Inflammatory macrophage treated with lipopolysaccharide for 4 hours (primary cell): ENCODE measurements at places on chromosomes 4 and X.
A peak's percentile ranks its signal among the peaks of the same experiment; 100 is the strongest.

GRCh38 chr4:81675791-81676393 is 204.2 kb upstream of the RASGEF1B start:
- no peak for DNase-seq

DNA sequence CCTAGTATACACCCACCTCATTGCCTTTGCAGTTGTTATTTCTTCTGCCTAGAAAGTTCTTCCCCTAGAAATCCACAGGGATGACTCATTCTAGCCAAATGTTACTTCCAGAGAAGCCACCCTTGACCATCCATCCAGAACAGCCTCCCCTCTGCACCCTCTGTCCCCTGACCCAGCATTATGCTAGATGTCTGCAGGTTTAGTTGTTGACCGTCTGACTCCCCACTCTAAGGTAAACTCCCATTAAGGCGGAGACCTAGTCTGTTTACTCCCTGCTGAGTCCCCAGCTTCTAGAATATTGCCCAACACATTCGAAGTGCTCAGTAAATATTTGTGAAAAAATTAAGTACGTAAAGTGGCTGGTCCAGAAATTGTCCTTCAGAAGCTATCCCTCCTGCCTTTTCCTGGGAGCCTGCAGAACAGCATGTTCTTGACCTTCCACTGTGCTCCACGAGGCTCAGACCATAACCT is 11.0 kb downstream of the SRD5A3 start:
- DNase-seq = no peak

GRCh38 chrX:31012509-31013025 is 59.3 kb downstream of the FTHL17 start:
- DNase-seq = no peak

DNA sequence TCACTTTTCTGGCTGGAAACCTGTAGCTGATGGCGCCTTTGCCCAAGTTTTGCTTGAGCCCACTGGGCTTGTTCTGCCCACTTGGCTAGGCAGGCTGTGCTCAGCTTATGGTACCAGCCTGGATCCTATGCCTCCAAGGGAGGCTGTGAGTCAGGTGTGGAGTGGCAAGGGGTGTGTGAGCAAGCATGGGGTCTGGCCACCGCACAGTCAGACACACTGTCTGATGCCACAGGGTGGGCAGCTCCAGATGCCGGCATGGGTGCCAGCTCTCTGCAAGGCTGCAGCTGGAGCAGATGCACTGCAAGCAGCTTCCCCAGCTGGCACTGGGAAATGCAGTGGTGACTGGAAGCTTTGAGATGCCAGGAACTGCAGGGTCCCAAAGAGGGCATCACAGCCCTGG is 16.3 kb upstream of the GIMD1 start:
- no peak for DNase-seq

DNA sequence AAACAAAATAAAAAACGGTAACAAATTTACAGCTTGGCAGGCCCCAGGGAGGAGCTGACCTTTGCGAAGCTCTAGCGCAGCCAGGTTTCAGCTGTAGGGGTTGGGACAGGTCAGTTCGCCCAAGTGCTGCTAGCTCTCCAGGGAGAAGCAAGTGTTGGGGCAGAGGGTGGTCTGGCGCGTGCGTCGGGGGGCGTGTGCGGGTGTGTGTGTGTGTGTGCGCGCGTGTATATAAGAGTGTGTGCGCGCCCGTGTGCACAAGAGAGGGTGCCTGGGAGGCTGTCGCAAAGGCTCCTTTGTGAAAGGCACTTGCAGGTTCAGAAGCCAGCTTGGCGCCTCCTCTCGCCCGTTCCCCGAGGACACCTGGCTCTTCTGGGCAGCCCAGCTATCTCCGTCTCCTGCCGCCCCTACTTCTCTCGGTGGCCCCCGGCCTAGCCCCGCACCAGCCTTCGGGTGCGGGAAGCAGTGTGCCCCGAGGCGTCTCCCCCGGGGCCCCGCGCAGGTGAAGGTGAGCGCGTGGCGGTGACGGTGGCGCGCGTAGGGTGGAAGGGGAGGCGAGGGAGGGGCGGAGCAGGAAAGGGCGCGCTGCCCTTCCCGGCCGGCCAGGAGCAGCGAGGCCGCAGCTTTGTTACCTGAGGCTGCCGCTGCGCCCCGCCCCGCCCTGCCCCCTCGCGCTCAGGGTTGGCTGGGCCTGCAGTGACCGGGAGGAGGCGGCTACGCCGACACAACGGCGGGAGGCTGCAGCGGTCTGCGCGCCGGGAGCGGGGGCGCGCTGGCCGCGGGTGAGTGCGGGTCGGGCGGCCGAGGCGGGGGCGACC is at the start of gene FHDC1:
TSS of gene FHDC1 (plus strand) at position 693 of the 815 bp plus-strand sequence. CDS start 6,735 bp downstream, outside the sequence.
- DNase-seq = no peak

- DNase-seq = no peak
These were observed 49.5 kb downstream of the STAP1 start for GRCh38 chr4:67608027-67608426.

DNA sequence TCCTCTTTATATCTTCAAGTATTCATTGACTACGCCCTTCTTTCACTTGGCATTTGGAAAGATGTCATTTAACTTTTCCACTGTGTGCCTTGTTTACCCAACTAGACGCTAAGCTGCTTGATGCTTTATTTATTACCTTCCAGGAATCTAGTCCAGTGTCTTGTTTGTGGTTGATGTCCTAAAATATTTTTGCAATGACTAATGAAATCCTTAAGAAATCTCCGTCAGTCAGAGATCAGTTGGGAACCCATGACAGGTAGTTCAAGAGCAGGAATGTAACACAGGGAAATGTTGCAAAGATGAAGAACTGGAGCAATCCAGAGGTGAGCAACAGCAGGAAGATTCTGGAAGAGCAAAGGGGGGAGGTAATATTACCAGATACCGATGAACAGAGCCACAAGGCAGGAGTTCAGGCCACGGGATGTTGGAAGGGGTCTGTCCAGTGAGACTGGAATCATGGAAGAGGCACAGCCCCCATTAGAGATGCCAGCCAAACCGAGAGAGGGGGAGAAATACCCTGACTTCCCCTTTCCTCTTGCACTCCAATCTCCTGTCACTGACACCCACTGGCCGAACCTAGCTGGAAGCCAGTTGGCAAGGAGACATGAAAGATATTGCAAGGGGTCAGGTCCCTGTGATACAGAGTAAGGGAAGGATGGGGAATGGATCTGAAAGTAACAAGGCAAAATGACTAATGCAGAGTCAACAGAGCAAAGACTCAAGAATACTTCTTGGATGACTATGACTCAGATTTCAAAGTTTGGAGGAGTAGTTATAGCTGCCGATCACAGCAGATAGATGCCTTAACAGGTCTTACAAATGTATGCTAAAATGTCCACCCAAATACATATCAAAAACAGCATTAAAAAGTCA is 62.7 kb upstream of the PHKA2 start:
- peak; percentile 35 for DNase-seq

- DNase-seq = peak; percentile 53
These were observed at the start of gene TADA2B for GRCh38 chr4:7043284-7044136. Gene TADA2B, plus strand, starts transcription at chr4:7043372. Its CDS starts 208 bp downstream, at chr4:7043580.

DNA sequence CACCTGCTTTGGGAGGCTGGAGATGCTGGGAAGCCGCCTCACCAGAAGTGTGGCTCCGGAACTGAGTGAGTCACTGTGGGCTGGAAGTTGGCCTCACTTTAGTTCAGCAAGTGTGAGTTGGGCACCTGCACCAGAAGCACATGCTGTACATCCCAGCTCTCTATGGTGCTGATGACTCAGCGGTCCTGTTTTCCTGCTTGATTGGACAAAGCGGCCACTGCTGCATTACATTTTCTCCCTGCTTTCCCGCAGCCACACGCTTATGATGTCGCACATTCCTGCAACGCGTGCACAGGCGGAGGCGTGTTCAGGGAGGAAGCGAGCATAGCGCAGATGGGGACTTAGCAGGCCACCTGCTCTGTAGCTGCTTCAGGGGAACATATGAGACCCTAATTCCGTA is 26.7 kb upstream of the CLDN34 start:
- no peak for DNase-seq

DNA sequence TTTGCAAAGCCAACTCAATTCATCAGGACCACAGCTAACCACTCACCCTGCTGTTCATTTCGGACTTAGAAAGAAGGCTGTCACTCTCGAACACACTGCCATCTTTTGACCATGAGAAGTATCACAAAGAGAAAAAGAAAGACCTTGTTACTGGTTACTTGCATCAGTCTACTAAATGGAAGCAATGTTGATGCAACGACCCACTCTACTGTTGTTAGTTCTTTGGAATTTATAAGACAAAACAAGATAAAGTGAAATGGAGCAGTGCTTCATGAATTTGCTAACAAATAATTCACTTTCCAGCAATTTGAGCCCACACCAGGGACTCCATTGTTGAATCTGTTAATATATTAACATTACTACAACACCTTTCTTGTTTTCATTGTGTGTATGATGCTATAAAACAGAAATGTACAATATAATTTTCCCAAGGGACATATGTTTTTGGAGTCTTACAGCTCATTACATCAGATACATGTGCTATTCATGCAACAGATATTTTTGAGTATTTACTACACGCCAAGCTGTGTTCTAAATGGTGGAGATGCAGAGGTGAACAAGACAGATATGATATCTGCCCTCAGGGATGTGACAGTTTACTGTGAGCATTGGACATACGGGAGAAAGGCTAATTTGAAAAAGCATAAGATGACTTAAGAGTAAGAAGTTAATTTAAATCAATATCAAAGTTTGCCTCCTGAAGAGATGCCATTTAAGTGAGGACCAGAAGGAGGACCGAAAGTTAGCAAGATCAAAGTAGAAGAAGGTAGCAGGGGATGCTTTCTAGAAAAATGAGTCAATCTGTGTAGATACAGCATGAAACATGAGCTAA is 87.2 kb downstream of the AREG start:
- DNase-seq = peak; percentile 71

DNA sequence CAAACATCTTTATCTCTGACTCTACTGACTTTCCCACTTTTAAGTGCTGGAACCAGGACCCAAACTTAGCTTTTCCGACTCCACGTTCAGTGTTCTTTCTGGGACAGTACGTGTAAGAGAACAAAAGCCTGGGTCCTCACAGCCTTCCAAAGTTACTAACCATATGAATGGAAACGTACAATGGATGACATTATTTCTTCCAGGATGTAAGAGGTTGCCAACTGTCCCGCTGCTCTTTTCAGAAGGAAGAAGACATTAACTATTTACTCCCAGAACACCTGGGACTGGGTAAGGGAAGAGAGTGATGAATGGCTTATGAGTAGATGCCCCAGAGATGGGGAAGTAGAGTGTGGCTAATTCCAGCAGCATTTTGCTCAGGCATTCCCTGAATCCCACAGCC is 114.7 kb downstream of the TRAPPC11 start:
- DNase-seq = no peak

- DNase-seq = no peak
These were observed 251.0 kb downstream of the ANK2 start for GRCh38 chr4:113300471-113300928.
